Mesendoderm (in vitro differentiated cells): ENCODE measurements at places on chromosomes 12 and 14.

GRCh38 chr12:68591734-68592418 lies 18.8 kb upstream of the RAP1B start:
- DNase-seq: no peak

GRCh38 chr12:96424601-96425000 lies 24.4 kb upstream of the CDK17 start:
- no peak for DNase-seq

- DNase-seq: no peak
Measured at GRCh38 chr12:103814436-103814835, 26.6 kb downstream of the NT5DC3 start.

DNA sequence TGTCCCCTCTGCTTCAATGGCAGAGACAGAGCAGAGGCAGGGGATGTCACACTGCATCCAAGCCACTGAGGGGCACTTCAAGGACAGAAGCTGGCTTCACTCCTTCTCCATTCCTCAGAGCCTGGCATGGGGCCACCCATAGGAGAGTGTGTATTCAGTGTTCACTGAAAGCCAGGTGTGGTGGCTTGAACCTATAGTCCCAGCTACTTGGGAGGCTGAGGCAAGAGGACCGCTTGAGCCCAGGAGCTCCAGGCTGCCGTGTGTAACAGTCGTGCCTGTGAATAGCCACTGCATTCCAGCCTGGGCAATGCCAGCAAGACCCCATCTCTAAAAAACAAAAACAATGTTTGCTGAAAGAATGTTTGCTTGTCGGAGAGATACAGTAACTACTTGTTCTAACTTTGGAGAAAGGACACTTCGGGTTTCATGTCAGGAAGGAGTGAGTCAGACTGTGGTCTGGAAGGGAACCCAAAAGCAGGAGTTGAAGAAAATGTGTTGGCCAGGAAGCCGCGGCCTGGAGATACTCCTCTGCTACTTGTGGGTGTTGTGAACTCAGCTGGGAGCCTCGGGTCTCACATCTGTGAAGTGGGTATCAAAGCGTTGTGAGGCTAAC lies 43.4 kb downstream of the ELK3 start:
- DNase-seq: no peak
